ENCODE measurements at places on chromosomes 2 and 18.

GRCh38 chr2:194925742-194926141, 731.3 kb upstream of the SLC39A10 start:
- DNase-seq = no peak

DNA sequence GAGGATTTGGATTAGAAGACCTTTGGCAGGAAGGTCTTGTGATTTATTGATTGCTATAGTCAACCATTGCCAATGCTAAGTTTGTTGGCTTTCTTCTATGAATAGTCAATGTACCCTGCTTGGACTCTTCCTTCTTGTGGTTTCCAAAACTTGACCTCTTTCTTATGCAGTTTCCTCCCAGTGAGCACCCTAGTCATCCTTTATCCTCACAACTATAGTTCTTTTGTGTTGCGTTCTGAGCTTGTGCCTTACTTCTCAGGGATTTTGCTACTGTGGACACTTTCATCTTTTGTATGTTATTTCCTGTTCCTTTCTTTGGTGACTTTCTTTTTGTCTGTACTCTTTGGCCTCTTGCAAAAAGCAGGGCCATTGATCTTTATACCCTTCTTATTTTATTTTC, 168.2 kb downstream of the LRRTM1 start:
- DNase-seq = no peak

GRCh38 chr2:211454679-211455078, 898.3 kb downstream of the CPS1 start:
- DNase-seq = no peak

DNA sequence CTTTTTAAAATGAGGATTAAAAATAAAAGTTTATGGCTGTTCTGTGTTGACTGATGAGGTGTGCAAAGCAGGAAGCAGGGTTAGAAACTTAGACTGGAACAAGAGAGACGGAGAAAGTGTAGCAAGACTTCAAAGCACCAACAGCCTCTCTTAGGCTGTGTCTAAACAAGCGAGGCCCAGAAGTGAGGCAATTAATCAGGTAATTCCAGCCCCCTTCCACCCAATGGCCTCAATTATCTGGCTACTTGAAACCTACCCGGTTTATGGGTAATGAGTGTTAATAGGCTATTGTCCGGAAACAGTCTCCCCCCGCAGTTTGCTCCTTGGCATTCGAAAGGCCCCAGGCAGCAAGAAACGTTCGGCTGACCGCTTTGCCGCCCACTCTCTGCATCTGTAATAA, 171.7 kb upstream of the MYCN start:
- no peak for DNase-seq

- DNase-seq = no peak
These were observed 150.1 kb downstream of the WDSUB1 start for GRCh38 chr2:159136391-159136790.

DNA sequence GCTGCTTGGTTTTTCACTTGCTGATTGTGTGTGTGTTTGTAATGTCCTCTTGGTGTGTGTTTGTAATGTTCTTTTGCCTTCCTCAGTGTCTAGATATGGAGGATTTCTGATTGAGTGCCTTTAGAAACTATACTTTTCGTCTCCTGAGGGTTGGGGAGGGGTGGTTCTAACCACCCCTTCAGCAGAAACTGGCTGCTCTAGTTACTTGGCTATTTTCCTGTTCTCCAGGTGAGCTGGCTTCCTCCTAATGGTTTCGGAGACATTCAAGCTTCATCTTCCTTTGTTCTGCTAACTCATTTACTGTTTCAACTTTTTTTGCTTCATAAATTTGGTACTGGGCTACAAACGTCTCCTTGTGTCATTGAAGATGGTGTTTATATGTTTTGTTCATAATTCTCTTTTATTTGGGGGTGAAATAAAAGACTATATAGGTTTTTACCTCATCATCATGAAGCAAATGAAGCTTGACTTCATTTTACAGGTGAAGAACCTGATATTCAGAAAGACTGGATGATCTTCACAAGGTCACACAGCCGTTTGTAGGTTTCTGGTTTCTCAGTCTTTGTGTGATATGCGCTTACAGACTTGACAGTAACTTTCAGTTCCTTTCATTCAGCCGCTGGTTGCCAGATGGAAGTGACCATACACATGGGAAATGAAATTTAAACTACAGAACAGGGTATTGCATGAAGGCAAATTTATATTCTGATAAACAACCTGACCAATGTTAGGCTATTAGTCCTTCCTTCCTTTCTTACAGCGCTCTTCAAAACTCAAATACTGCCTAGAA, 238.5 kb downstream of the GALR1 start:
- no peak for DNase-seq

GRCh38 chr2:227324995-227325838, at the start of gene MFF:
Gene MFF, plus strand, starts transcription at chr2:227325251. Its CDS starts 5,415 bp downstream, at chr2:227330666.
- DNase-seq = peak; percentile 94

DNA sequence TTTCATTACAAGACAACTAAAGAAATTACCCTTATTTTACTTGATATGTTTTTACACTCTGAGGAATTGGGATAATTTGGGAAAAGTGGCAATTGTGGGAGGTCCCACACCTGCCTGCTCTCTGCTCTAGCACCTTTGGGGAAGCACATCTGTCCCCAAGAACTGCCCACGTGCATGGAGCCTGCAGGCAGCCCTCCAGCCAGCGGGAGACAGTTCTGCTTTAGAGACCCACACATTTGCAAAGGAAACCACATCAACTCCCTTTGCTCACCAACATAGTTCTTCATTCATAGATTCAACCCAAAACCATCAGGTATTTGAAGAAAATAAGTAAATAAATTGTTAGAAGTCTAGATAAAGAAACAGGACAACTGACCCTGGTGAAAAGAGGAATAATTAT, 239.9 kb upstream of the ID2 start:
- no peak for DNase-seq

GRCh38 chr18:76986406-76986805, 146.2 kb downstream of the MBP start:
- no peak for DNase-seq

DNA sequence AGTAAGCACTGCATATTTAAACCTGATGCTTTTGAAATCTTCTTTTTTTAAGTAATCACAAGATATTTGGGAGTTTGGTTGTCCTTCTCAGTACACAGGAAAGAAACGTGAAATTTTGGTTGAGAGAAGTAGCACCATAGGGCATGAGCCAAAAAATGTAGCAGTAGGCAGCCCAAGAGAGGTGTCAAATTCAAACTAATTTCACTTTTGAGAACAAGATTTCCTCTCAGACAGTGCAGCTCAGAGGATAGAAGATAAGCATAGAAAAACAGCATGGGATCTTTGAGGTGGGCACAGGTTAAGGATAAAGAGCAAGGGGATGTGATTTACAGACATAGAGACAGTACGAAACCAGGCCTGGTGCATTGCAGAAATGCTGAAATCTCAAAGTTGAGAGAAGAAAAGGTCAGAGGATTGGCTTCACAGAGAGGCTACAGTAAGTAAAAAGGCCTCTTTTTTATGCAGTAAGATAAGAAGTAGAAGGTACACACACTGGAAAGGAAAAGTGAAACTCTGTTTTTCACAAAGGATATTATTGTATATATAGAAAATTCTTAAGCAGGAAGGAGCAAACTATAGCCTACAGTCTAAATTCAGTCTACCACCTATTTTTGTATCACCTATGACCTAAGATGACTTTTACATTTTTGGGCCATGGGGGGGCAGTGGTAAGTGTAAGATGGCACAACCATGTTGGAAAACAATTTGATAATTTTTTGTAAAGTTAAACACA, 89.8 kb downstream of the PKP4 start:
- no peak for DNase-seq

- no peak for DNase-seq
These were observed 3.1 kb downstream of the DCC start for GRCh38 chr18:52343138-52343537.

- DNase-seq = no peak
These were observed 15.8 kb upstream of the SFXN5 start for GRCh38 chr2:73087311-73087710.

GRCh38 chr2:197028230-197028629, 101.7 kb upstream of the PGAP1 start:
- no peak for DNase-seq

DNA sequence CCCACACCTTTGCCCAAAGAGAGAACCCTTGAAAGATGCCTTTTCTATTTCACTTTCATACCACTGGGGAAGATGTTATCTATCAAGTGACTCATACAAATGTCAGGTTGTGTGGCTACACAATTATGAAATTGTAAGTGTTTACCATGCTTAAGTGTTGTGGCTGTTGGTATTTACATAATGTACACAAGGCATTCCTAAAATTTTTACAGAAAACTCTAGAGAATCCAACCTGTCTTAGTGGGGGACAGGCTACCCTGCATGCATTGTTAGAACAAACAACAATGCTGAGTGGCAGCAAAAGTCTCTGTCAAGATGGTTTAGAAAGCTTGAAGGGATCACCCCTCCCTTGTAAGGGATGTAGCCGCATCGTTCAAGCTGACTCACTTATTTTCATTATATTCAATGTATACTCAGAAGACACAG, 5.5 kb upstream of the MGAT4A start:
- DNase-seq = no peak

DNA sequence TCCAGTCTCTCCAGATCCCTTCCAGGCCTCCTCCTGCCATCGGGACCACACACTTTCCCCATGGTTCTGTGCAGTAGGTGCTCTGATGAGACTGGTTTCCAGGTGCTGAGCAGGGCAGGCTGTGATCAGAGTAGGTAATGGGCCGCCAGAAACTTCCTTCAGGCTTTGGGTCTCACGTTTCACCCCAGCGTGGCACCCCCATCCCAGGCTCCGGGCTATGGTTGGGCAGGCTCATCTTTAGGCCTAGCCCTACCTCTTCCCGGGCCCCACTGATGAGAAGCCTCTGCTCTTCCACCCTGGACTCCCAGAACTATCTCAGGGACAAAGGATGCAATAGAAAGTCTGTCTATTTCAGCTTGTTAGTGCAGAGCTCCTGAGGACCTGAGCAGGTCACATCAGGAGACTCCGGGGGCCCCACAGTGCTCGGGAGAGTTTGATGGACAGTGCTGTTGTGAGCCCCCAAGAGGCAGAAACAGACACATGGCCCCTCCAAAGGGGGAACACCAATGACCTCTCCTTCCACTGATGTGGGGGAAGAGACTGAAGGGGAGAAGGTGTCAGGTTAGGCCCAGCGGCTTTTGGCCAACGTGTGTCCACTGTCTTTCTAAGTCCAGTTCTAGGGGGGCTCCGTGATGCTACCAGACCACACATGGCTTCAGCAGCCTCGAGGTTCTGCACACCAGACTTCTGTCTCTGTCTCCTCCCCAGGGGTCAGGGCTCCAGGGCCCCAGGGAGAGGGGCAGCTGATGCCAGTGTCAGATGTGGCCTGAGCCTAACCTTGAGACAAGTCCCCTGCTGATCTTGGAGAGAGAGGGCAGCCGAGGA, 5.8 kb upstream of the PROM2 start:
- DNase-seq = no peak

GRCh38 chr18:51195451-51196117, 1.9 kb downstream of the MEX3C start:
- DNase-seq = peak; percentile 47

DNA sequence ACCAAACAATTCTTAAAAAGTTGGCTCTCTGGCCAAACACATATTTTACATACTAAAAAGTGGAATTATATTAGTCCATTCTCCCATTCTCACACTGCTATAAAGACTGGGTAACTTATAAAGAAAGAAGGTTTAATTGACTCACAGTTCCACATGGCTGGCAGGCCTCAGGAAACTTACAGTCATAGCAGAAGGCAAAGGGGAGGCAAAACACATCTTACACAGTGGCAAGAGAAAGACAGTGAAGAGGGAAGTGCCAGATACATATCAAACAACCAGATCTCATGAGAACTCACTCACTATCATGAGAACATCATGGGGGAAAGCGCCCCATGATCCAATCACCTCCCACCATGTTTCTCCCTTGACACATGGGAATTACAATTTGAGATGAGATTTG, 42.6 kb downstream of the EDAR start:
- no peak for DNase-seq

GRCh38 chr2:75949385-75950030, 238.8 kb upstream of the GCFC2 start:
- DNase-seq = no peak

DNA sequence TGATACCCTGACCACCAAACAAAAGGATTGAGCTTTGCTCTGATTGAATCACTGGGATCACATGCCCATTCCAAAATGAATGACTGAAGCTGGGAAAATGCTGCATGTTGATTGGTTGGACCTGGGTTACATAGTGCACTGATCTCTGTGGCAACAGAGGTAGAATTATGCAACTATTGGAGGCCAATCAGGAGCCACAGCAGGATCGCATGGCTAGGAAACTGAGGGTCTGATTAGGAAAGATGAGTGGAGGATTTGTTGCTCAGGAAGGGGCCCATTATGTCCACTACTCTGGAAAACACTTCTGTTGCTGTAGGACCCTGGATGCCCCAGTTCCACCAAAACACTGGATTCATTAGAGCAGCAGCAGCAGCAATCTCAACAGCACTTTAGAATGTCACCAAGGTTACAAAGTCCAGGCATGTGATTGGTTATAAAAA, 25.9 kb upstream of the SGPP2 start:
- no peak for DNase-seq

DNA sequence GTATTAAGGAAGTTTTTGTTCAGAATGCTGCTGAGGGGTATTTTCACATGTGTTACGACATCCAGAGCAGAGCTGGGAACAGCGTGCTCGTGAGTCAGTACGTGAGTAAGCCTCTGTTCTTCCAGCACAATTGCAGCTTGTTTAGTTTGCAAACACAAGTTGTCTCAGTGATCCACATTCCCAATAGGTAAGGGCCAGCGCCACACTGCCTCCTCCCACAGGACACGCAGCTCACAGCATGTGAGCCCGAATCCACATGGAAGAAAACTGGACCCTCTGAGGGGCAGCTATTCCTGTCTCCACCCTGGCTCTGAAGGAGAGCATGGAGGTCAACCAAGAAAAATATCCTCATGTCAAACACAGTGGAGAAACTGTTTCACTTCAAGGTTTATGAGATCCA, 173.9 kb upstream of the PID1 start:
- no peak for DNase-seq

- DNase-seq = no peak
These were observed 212.1 kb downstream of the CDH2 start for GRCh38 chr18:27964811-27965210.

- no peak for DNase-seq
These were observed 87.9 kb downstream of the TRABD2A start for GRCh38 chr2:84792856-84793522.

GRCh38 chr2:6791682-6792081, 74.0 kb downstream of the CMPK2 start:
- DNase-seq = no peak

- no peak for DNase-seq
These were observed 56.3 kb upstream of the MYO3B start for GRCh38 chr2:170121689-170122088.

- no peak for DNase-seq
These were observed 781.3 kb upstream of the NRXN1 start for GRCh38 chr2:51813247-51813646.

- DNase-seq = no peak
These were observed 297.7 kb upstream of the SYT4 start for GRCh38 chr18:43574974-43575373.

Measured in stimulated activated CD4-positive, alpha-beta T cell treated with anti-CD3 and anti-CD28 coated beads, Interleukin-2, amount 100 ng/mL, for 24 hours (primary cell).